ENCODE measurements at places on chromosomes 13 and 19.

GRCh38 chr13:21932578-21932977 lies 261.7 kb downstream of the FGF9 start:
- no peak for DNase-seq

GRCh38 chr13:109869312-109870237 lies 83.2 kb upstream of the IRS2 start:
- no peak for DNase-seq

GRCh38 chr13:94996445-94996844 lies 284.1 kb upstream of the SOX21 start:
- DNase-seq = no peak

GRCh38 chr13:71219698-71220415 lies 647.1 kb downstream of the DACH1 start:
- DNase-seq = no peak

- DNase-seq = no peak
Measured at GRCh38 chr19:10155839-10156238, 36.1 kb upstream of the EIF3G start.

DNA sequence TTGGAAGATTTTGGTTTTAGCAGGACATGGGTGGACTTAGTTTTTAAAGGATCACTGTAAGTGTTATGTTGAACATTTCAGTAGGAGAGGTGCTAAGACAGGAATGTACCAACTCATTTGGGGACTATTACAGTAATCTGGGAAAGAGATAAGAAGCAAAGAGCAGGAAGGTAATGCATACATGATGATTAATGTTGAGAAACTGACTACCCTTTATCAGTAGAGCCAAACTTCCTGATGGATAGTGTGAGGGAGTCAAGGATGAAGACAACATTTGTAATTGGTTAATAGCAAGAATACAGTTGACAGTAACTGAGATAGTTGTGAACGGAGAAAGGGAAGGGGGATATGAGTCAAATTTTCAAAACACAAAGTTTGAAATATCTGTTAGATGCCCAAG lies 421.9 kb upstream of the PRR20A start:
- no peak for DNase-seq

DNA sequence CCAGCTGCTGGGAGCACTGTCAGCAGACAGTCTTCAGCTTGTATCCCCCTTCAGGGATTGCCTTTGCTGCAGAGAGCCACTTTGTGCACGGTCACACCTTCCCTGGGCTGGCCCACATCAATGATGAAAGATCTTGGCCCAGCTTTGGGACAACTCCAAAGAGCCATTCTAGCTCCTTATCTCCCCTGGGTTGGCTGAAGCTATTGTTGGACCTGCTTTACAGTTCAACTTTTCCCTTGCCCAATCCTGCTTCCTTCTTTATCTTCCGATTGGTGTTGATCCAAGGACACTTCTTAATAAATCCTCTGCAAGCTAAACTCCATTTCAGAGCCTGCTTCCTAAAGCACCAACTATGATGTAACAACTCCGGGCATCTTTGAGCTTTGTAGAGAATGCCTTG lies 466.4 kb downstream of the KLF12 start:
- DNase-seq = no peak

DNA sequence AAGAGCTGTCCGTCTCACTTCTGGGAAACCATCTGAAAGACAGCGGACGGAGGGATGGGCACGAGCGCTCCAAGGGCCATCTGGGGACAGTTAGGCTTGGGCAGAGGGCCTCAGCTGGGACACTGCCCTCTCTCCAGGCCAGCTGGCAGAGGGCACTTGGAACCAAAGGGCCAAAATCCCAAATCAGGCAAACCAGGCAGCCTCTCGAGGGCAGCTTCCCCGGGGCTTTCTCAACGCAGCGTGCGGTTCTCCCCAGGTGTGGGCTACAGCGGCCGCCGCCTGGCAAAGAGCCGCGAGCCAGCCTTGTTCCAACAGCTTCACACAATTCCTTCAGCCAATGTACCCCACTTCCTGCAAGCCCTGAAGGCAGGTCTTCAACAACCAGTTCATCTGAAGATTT lies 5.0 kb downstream of the MLLT1 start:
- DNase-seq = no peak
